ENCODE measurements at places on chromosomes 16 and 17.

DNA sequence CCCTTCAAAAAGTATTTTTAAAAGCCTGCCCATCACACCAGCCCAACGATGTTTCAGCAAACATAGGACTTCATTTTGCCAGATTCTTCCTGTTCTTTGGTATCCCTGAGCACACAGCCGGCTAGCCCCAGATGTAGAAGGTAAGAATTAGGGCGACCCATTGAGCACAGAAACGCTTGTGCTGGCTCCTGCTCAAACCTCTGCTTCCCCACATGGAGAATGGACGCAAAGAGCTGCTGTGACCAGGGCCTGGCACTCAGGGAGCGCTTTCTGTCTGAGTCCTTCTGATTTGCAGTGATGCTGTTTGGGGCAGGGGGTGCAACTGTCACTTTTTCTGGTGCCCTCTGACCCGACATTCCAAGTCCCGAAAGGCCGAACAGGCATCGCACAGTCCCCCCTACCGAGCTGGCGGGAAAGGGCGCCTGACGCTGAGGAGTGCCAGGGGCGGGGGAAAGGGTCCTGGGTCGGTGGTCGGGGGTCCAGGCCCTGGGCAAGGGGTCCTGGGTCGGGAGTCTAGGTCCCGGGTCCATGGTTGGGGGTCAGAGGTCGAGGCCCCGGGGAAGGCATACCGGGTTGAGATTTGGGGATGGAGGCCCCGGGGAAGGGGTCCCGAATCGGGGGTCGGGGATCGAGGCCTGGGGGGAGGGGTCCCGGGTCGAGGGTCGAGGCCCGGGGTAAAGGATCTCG lies 930 bp downstream of the CHMP1A start:
- peak; percentile 50 for DNase-seq

DNA sequence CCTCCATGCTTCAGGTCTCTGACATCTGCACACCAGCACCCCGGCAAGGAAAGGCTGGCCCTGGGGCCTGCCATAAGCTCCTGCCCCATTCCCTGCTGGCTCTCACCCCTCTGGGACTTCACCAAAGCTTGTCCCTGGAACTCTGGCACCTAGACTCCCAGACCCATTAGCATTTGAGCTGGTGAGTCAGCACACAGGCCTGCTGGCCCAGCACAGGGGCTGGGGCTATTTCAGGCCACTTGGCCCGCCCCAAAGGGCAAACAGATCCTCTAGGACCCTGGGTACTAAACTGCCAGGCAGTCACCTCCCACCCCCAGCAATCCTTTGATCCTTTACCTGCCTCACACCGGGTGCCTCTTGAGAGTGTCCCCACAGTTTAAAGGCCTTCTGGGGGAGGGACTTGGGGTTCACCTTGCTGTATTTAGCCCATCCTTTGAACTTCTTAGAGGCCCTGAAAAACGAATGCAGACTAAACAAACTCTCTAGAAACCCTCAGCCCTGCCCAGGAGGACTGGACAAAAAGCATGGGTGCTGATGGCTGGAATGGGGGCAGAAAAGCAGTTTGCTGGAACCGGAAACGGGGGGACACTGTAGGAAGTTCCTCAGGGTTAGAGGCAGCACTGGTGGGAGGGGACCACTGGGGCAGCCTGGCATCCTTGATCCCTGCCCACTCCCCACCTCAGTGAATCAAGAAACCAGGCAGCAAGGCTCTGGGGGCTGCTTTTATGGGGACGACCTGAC lies 3.2 kb upstream of the SAMD14 start:
- DNase-seq, result no peak

GRCh38 chr16:59021751-59022150 lies 287.6 kb upstream of the GOT2 start:
- no peak for DNase-seq

DNA sequence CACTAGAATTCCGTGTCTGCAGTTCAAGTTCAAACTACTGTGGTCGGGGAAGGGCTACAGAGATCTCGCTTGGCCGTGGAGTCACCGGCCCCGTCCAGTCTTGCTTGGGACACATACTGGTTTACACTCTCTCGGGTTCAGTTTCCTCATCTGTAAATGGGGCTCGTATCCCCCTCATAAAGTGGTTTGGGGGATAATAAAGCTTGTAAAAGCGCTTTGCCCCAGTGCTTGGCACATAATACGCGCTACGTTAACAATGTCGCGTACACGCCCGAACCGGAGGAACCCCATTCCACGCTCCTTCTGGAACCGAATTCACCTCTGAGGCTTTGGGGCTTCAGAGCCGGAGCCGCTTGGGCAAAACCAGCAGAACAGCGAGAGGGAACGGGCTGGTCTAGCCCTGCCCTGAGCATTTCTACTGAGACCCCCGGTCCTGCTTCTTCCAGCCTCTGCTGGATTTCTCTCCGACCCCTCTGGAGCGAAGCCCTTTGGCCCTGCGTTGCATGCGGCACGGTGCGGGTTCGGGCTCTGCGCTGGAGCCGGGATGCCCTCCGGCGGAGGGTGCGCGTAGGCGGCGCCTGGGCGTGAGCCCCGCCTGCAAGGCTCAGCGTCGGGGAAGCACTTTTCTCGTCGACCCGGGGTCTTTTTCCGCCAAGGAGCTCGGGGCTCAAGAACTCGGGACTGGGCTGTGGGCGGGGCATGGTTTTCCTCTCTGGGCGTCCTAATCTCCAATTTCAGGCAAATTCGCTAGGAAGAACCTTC lies 26.1 kb upstream of the HOXB13 start:
- peak; percentile 81 for DNase-seq

Measured in ecto neural progenitor cell (in vitro differentiated cells).